Sciatic nerve (tissue), 2 donors: ENCODE measurements at places on chromosomes 11 and 22. TPM values are rescaled to one million over a fixed set of nuclear protein-coding genes. Genes with fewer than 3 reads are reported as not detected.

DNA sequence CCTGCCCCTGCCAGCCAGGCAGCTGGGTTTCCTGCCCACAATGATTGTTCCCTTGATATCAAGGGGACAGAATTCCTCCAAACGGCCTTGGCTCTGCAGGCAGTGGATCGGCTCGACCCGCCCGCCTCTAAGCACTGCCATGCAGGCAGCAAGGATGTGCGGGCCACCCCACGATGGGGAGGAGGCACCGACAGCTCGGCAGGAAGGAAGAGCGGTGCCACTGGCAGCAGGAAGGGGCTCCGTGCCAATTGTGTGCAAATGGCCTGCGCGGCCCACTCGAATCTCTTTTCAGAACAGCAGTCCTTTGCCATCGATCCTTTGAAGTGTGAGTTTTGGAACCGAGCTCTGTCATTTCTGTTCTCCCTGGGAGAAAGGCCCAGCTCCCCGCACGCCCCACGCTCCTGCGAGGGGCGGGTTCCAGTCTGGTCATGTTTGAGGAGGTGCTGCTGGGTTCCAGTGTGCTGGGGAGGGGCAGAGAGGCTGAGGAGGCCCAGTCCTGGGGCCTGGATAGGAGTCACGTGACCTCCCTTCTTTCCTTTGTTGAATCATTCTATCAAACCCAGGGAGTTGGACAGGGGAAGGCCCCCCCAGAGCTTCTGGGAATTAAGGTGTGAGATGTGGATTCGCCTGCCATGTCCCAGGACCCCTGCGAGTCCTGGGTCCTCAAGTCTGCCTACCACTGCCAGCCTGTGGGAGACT is 406.0 kb downstream of the CTTN start:
- no peak for DNase-seq

GRCh38 chr22:32858957-32859356 is 57.5 kb downstream of the TIMP3 start:
- no peak for DNase-seq

GRCh38 chr22:24938741-24939341 is 7.7 kb downstream of the LHFPL7 start:
- no peak for DNase-seq

DNA sequence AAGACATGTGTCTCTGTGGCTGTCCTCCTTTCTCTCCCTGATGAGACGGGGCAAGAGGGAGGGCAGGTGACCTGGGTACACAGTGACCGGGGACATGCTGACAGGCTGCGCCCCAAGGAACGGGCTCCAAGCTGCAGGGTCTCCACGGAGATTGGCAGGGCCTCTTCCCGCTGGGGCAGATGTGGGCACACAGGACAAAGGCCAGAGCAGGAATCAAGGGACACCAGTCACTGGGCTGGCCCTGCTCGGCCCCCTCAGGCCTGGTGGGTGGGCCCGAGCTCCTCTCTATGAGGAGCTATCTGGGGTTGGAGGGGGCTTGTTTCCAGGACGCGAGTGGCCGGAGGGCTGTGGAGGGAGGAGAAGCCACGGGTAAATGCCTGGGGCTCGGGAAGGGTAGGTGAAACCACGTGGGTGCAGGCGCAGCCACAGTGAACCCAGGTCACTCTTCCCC is 11.2 kb downstream of the PNPLA5 start:
- peak; percentile 36 for DNase-seq

- no peak for DNase-seq
Measured at GRCh38 chr11:131710511-131710910, 340.1 kb downstream of the NTM start.

- no peak for DNase-seq
Measured at GRCh38 chr11:58318532-58318931, 40.3 kb downstream of the OR5B17 start.

DNA sequence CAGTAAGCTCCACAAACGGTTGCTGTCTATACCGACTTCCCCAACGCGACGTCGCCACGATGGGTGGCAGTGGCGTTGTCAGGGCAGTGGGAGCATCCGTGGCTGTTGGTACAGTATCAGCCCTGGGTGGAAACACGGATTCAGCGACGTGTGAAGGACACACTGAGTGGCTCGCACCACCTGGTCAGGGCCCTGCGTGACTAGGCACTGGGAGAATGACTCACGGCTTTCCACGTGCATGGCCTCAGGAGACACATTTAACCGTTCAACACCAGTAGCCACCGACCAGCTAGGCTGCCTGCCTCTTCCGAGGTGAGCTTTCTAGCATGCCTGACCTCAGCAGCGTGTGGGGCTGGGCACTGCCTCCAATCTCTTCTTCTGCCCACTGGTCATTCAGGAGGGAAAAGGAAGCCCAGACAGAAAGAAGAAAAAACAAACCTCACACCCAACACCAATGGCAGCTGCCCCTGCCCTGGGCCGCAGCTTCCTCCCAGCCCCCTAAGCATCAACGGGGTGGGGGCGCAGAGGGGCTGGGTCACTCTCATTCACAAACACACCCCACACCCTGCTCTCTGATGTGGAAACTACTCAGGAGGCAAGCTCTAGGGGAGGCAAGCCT is 59.0 kb downstream of the MYH9 start:
- no peak for DNase-seq

DNA sequence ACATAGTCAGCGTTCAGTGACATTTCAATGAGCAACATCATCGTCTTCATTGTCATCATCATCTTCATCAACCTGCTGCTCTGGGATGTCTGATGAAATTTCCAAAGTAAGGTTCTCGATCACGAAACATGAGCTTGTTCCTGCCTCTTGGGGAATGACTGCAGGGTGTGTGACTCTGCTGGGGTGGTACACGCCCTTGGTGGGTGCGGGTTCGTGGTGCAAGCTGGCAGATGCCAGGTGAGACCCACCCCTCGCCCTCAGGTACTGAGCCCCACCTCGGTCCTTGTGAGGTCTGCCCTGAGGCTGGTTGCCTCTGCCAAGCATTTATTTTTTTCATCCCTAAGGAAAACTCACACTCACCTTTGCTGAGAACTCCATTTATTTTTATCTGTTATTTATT is 1389.2 kb downstream of the TBC1D22A start:
- no peak for DNase-seq

DNA sequence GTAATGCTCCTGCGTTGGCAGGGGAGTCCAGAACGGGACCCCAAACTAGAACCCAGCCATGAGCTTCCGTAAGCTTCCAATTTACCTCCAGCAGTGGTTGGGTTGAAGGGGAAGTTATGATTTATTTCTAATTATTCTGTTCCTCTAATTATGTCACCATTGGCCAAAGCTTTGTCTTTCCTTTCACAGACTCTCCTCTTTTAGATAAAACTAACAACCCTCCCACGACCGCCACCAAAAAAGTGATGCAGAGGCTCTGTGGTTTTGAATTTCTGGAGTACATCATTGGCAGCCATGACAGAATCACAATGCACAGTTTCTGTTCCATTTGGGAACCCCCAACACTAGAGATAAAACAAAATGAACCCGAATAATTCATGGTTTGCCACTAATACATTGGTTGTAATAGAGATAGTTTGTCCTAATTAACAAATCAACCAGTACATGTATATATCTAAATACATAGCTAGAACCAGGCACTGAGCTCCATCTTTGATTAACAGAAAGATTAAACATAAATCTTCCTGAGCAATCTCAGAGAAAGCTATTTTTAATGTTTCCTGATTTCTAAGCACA is 64.3 kb downstream of the ETS1 start:
- DNase-seq = no peak

DNA sequence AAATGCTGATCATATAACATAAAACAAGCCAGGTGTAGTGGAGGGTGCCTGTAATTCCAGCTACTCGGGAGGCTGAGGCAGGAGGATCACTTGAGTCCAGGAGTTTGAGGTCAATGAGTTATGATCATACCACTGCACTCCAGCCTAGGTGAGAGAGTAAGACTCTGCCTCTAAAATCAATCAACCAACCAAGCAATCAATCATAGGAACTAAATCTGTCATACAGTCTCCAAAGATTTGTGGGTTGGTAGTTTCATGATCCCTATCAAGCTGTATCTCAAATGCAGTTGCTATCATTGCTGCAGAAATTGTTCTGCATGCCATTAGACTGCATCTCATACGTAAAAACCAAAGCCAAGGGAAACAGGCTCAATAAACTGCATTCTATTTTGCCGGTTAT is 33.1 kb downstream of the NARS2 start:
- DNase-seq = no peak

DNA sequence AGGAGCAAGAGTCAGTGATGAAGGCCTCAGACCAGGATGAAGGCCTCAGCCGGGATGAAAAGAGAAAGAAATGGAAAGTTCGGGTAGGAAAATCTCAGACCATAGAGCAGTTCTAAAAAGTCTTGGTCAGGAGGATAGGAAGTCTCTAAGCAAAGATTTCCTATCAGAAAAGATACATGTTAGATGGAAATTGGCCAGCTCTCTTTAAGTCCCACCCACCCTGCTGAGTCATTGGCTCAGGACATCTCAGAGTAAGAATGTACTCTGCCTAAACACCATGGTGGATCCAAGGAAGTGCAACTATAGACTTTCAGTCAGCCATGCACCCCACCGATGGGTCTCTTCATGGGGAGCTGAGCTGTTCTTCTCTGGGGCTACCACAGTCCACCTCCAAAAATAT is 4.4 kb downstream of the OR8B3 start:
- no peak for DNase-seq

GRCh38 chr11:95358511-95359340 is 127.7 kb upstream of the SESN3 start:
- DNase-seq = no peak

DNA sequence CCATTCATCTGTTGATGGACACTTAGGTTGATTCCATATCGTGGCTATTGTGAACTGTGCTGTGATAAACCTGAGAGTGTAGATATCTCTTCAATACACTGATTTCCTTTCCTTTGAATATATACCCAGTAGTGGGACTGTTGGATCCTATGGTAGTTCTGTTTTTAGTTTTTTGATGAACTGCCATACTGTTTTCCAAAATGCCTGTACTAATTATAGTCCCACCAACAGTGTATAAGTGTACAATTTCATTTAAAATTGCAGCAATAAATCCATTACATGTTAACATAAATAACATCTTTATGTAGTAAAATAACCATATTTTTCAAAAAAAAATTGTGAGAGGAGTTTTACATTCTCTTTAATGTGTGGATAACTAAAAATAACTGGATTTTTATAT is 65.0 kb upstream of the SYT9 start:
- no peak for DNase-seq

GRCh38 chr11:119750056-119750455 is 21.1 kb upstream of the NECTIN1 start:
- no peak for DNase-seq

- peak; percentile 63 for DNase-seq
Measured at GRCh38 chr11:11243209-11243589, 109.9 kb downstream of the CSNK2A3 start.

- DNase-seq = peak; percentile 22
Measured at GRCh38 chr11:126182787-126183445, 28.5 kb downstream of the RPUSD4 start.

- DNase-seq = no peak
Measured at GRCh38 chr11:36431429-36432092, 78.5 kb downstream of the TRAF6 start.

GRCh38 chr11:119062779-119063178 is 4.8 kb upstream of the VPS11 start:
- DNase-seq = no peak

DNA sequence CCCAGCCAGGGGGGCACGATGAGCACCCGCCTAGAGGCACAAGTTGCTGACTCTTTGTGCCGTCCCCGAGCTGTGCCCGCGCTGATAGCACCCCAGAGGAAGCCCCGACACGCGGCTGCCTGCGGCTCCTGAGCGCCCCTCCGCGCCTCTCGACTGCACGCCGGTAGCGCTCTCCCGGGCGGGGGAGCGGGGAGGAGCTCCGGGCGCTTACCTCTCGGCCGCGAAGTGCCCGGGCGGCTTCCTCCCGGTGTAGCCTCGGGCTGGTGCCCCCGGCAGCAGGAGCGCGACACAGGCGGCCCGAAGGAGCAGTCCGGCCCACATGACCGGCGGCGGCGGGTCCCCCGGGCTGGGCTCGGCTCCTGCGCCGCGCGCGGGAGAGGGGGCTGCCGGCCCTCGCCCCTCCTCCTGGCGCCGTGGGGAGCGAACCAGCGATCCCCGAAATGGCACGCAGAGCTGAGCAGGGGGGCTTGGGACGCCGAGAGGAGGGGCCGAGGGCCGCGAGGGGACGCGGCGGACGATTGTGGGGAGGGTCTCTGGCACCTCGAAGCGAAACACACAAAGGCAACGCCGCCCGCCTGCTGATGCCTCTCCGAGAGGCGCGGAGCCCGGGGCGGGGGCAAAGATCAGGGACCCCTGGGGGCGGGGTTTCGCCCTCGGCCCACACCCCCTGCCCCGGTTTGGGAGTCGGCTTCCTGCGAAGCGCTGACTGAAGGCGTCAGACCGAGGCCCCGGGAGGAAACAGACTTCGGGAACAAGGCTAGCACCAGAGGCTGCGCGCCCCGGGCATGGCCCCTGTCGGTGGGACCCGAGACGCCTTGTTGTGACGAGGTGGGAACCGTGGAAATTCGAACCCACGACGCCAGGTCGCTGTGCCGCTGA is at the start of gene VWCE:
Gene VWCE (minus strand): TSS at position 600 of the 879 bp plus-strand sequence. CDS start 279 bp downstream, at position 321.
- peak; percentile 70 for DNase-seq

The KRTAP5-7 gene
- total RNA-seq = 0.58 TPM

The BEST1 gene
- total RNA-seq = 31.3 TPM

The SLC22A25 gene
- not detected for total RNA-seq

The PANX2 gene
- 0.76 TPM for total RNA-seq

The OR5AP2 gene
- total RNA-seq = not detected

The CHRDL2 gene
- total RNA-seq = 0.89 TPM

The CASP5 gene
- 0.76 TPM for total RNA-seq

The IFITM10 gene
- 3.4 TPM for total RNA-seq

The MMP12 gene
- total RNA-seq = 0.22 TPM
